ENCODE measurements at places on chromosomes 7 and 10. TPM values are rescaled to one million over a fixed set of nuclear protein-coding genes. Genes with fewer than 3 reads are reported as not detected.

Gene DENND2A
- 16.0 TPM for total RNA-seq

Gene IL2RA
- total RNA-seq, result not detected

Gene NEUROG3
- not detected for total RNA-seq

Gene TOMM7
- total RNA-seq, result 269 TPM

Gene SPDYE1
- total RNA-seq, result not detected

Gene TMEM176A
- not detected for total RNA-seq

Gene FFAR4
- total RNA-seq, result not detected

GRCh38 chr7:86328801-86329433 lies 314.8 kb upstream of the GRM3 start:
- no peaks in the 10 kb centered on the region for H3K36me3 ChIP-seq
- H3K27me3 ChIP-seq, result no peaks in the 10 kb centered on the region
- H3K4me1 ChIP-seq, result no peaks in the 10 kb centered on the region
- no peak for DNase-seq
- H3K4me3 ChIP-seq, result no peak overlapping the region

GRCh38 chr7:46871516-46871915 lies 710.4 kb downstream of the TNS3 start:
- H3K27me3 ChIP-seq, result no peaks in the 10 kb centered on the region
- DNase-seq, result no peak
- no peak overlapping the region for H3K4me3 ChIP-seq
- no peaks in the 10 kb centered on the region for H3K4me1 ChIP-seq

DNA sequence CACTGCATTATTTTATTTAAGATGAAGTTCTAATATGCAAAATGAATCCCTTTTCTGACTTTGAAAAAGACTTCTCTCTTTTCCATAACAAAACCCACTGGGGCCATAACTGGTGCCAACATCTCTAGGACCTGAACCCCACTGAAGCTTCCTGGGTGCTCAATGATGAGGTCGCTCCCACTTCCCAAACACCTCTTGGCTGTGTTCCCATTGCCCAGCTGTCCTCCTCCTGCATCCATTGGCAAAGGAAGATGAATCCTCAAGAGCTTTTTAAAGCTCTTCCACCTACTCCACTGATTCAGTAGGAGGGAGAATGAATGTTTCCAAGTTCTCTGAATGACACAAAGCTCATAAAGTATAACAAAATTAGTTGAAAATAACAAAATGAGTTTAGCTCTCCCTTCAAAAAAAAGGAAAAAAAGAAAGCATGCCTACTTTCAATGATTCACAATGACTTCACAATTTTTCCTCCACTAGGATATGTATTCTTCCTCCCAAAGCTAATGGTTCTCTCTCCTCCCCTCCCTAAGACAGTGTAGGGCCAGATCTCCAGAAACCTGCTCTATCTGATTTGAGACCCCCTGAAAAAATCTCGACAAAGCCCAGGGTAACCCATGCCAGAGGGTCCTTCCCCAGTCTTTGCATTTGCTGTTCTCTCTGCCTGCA lies 64.8 kb downstream of the SORBS1 start:
- DNase-seq, result no peak
- H3K27ac ChIP-seq, result no peak overlapping the region
- no peaks in the 10 kb centered on the region for H3K27me3 ChIP-seq
- H3K4me3 ChIP-seq, result no peak overlapping the region
- H3K36me3 ChIP-seq, result peaks cover 2% of the 10 kb centered on the region

GRCh38 chr7:102046373-102047117 lies 229.1 kb downstream of the CUX1 start:
- H3K4me3 ChIP-seq, result no peak overlapping the region
- no peaks in the 10 kb centered on the region for H3K27me3 ChIP-seq
- H3K27ac ChIP-seq, result no peak overlapping the region
- peaks cover 4% of the 10 kb centered on the region for H3K36me3 ChIP-seq
- peaks cover 39% of the 10 kb centered on the region for H3K4me1 ChIP-seq
- peak; percentile 14 for DNase-seq

GRCh38 chr7:130695840-130696239 lies 9.5 kb upstream of the TSGA13 start:
- no peak for DNase-seq
- no peaks in the 10 kb centered on the region for H3K36me3 ChIP-seq
- H3K27ac ChIP-seq, result no peak overlapping the region
- H3K27me3 ChIP-seq, result no peaks in the 10 kb centered on the region
- no peak overlapping the region for H3K4me3 ChIP-seq

DNA sequence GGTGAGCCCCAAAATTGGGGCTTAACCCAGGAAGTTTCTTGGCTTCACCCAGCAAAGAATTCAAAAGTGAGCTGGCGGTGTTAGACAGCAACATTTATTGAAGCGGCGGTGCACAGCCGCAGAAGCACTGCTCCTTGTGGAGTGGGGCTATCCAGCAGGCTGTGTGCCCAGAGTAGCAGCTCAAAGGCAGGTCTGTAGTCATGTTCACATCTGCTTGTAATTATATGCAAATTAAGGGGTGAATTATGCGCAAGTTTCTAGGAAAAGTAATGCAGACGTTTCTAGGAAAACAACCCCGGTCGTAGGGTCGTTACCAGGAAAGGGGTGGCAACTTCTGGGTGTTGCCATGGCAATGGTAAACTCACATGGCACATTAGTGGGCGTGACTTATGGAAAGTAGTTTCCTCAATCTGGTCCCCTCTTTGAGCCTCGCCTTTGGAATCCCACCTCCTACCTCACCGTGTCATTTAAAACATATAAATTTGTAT lies 13.7 kb upstream of the KBTBD2 start:
- H3K27me3 ChIP-seq, result no peaks in the 10 kb centered on the region
- peak overlapping the region; percentile 78 for H3K4me3 ChIP-seq
- peaks cover 12% of the 10 kb centered on the region for H3K4me1 ChIP-seq
- DNase-seq, result no peak

DNA sequence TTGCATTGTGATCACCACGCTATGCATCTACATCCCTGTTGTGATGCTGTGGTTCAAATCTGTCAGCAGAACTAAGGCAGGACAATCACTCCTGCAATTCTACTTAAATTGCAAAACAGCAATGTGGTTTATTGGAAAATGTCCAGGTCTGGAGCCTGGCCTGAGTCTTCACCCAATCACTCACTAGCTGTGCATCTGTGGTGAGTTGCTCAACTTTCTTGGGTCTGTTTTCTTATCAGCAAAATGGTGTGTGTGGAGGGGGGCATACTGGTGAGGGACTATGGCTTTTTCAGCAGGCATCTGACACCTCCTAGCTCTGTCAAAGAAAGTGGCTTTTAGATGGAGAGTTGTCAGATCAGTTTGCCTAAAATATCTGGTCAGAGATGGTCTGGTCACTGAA lies 108.3 kb upstream of the FEZF1 start:
- no peak overlapping the region for H3K27ac ChIP-seq
- H3K4me3 ChIP-seq, result no peak overlapping the region
- H3K4me1 ChIP-seq, result no peaks in the 10 kb centered on the region
- DNase-seq, result no peak
- H3K36me3 ChIP-seq, result no peaks in the 10 kb centered on the region

DNA sequence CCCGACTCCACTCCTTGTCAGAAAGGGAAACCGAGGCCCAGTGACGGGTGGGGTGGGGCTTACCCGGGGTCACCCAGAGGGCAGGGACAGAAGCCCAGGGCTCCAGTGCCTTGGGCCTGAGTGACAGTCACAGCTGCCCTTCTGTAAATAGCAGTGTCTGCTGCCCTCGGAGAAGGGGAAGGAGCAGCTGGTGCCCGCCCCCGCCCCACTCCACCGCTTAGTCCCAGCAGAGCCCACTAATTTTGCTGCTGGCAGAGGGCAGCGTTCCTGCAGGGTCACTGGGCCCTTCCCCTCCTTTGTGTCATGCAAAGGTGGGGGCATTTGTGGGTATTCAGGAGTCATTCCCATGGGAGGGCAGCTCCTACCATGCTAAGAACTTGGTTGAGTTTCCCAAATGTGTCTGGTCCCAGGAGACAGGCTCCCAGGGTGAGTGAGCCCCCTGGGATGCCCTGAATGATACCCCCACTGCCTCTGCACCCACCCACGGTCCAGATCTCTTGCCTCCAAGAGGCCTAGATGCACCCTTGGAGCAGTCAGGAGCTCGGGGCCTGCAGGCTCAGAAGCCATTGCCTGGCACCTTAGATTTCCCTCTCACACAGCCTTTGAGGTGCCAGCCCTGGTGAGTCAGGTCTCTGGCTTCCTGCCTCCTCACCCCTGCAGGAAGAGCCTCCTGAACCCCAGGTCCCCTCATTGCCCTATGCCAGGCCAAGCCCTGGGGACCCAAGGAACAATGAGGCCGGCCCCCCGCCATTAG lies 17.2 kb downstream of the SH2B2 start:
- no peak overlapping the region for H3K4me3 ChIP-seq
- no peaks in the 10 kb centered on the region for H3K36me3 ChIP-seq
- H3K4me1 ChIP-seq, result peaks cover 17% of the 10 kb centered on the region
- H3K27me3 ChIP-seq, result no peaks in the 10 kb centered on the region
- H3K27ac ChIP-seq, result no peak overlapping the region
- no peak for DNase-seq

- no peak overlapping the region for H3K27ac ChIP-seq
- no peaks in the 10 kb centered on the region for H3K36me3 ChIP-seq
- DNase-seq, result no peak
- peaks cover 3% of the 10 kb centered on the region for H3K4me1 ChIP-seq
Measured at GRCh38 chr10:104345515-104345914, 7.2 kb upstream of the ITPRIP start.

DNA sequence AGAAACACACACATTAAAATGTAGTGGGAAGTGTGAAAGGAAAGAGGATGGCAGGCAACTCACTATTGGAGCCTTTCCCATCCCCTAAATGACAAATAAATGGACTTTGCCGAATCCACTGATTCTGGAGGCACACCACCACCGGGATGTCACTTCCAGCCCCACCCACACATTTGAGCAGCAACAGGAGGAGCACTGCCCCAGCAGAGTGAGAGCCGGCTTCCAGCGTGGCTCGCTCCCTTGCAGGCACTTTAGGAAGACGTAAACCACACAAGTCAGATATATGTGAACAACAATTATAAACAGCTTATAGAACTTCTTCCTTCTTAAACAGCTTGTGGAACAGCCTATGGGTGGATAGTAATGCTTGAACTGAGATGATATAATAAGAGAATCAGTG lies 191.0 kb downstream of the DGKI start:
- H3K4me1 ChIP-seq, result peaks cover 23% of the 10 kb centered on the region
- H3K4me3 ChIP-seq, result no peak overlapping the region
- H3K36me3 ChIP-seq, result peaks cover 8% of the 10 kb centered on the region
- DNase-seq, result no peak
- no peaks in the 10 kb centered on the region for H3K27me3 ChIP-seq

DNA sequence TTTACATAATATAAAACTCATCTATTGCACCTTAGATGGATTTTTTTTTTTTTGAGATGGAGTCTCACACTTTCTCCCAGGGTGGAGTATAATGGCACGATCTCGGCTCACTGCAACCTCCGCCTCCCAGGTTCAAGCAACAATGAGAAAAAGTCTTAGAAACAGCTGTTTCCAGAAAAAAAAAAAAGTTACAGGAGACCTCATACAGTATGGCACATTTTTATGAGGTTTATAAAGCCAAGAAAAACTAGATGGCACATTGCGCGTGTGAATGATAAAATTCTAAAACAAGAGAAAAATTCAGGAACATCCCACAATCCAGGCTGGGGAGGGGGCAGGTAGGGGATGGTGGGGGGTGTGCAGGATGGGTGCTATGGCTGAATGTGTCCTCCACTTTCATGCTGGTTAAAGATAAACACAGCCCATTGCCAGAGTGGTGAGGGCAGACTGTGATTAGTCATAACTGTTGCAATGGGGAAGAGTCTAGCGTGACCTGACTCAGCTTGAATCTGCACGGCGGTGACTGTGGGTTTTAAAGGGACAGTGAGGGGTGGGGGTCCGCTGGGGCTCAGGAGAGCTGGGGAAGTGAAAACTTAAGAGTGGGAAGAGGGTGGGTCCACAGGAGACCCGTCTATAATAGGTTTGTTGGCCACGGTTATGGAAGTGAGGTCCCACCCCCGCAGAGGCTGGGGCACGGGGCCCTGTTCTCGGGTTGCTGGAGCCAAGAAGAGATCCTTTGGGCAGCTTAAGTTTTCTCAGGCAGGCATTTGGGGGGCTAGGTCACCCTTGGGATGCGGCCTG lies 11.9 kb upstream of the LRRC27 start:
- H3K4me3 ChIP-seq, result peak overlapping the region; percentile 44
- H3K27ac ChIP-seq, result peak overlapping the region; percentile 99
- peaks cover 47% of the 10 kb centered on the region for H3K4me1 ChIP-seq
- peak; percentile 38 for DNase-seq
- H3K36me3 ChIP-seq, result peaks cover 6% of the 10 kb centered on the region
- no peaks in the 10 kb centered on the region for H3K27me3 ChIP-seq

- no peak overlapping the region for H3K4me3 ChIP-seq
- H3K4me1 ChIP-seq, result peaks cover 32% of the 10 kb centered on the region
- peaks cover 9% of the 10 kb centered on the region for H3K36me3 ChIP-seq
- no peaks in the 10 kb centered on the region for H3K27me3 ChIP-seq
- H3K27ac ChIP-seq, result no peak overlapping the region
- DNase-seq, result no peak
Measured at GRCh38 chr10:70621503-70622078, 19.1 kb upstream of the PRF1 start.

GRCh38 chr7:130270947-130271800 lies 4.5 kb downstream of the CPA2 start:
- H3K36me3 ChIP-seq, result no peaks in the 10 kb centered on the region
- no peak overlapping the region for H3K4me3 ChIP-seq
- no peaks in the 10 kb centered on the region for H3K27me3 ChIP-seq
- H3K27ac ChIP-seq, result no peak overlapping the region

- DNase-seq, result no peak
- H3K27ac ChIP-seq, result peak overlapping the region; percentile 72
- no peak overlapping the region for H3K4me3 ChIP-seq
- H3K27me3 ChIP-seq, result no peaks in the 10 kb centered on the region
Measured at GRCh38 chr10:73899423-73899822, 11.5 kb upstream of the PLAU start.

GRCh38 chr10:4984971-4985594 lies 18.6 kb downstream of the AKR1C2 start:
- peaks cover 2% of the 10 kb centered on the region for H3K27me3 ChIP-seq
- H3K4me1 ChIP-seq, result peaks cover 26% of the 10 kb centered on the region
- no peak overlapping the region for H3K4me3 ChIP-seq
- no peak overlapping the region for H3K27ac ChIP-seq

DNA sequence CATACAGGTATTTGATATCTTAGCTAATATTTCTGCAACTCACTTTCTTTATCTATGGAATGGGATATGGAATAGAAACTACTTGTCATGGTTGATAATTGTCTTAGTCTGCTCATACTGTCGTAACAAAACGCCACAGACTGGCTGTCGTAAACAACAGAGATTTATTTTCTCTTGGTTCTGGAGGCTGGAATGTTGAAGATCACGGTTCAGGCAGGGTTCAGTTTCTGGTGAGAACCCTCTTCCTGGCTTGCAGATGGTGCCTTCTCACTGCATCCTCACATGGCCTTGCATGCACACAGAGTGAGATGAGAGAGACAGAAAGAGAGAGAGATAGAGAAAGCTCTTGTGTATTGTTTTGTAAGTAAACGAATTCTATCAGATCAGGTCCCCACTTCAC lies 332.7 kb upstream of the MAGI2 start:
- H3K36me3 ChIP-seq, result peaks cover 2% of the 10 kb centered on the region
- DNase-seq, result no peak
- no peaks in the 10 kb centered on the region for H3K4me1 ChIP-seq
- no peak overlapping the region for H3K27ac ChIP-seq

- peak; percentile 97 for DNase-seq
- H3K4me1 ChIP-seq, result peaks cover 36% of the 10 kb centered on the region
- H3K4me3 ChIP-seq, result peak within 1 kb of the TSS; percentile 98
- H3K36me3 ChIP-seq, result no peaks in the 10 kb centered on the region
Measured at GRCh38 chr10:119080521-119081259, at the start of gene EIF3A. EIF3A (minus strand) TSS chr10:119080817; CDS start chr10:119080676, 141 bp downstream.

Data from chondrocyte (in vitro differentiated cells).